Nasal cavity respiratory epithelium epithelial cell of viscerocranial mucosa (primary cell): ENCODE measurements at places on chromosomes 4 and X. TPM values are rescaled to one million over a fixed set of nuclear protein-coding genes. Genes with fewer than 3 reads are reported as not detected.

BEX5 gene
- 0.14 and 1.7 TPM in 2 replicates for total RNA-seq

RPA4 gene
- 0.34 and 1.4 TPM in 2 replicates for total RNA-seq

SLC6A14 gene
- 9.5 and 19.8 TPM in 2 replicates for total RNA-seq

MRFAP1 gene
- total RNA-seq, result 117 and 142 TPM in 2 replicates

LRP2BP gene
- 0.34 and 0.43 TPM in 2 replicates for total RNA-seq

GPM6B gene
- total RNA-seq, result 0.34 and 0.36 TPM in 2 replicates

RBM47 gene
- total RNA-seq, result 42.7 and 113 TPM in 2 replicates

HSFX1 gene
- total RNA-seq, result 0.34 and 0.93 TPM in 2 replicates

OTUD6A gene
- not detected in 2 replicates for total RNA-seq

DDIT4L gene
- total RNA-seq, result 1.0 and 2.6 TPM in 2 replicates

SPATA18 gene
- total RNA-seq, result 10.9 and 18.7 TPM in 2 replicates

AADAT gene
- total RNA-seq, result 0.68 and 3.6 TPM in 2 replicates

PABPC1L2A gene
- not detected in 2 replicates for total RNA-seq

NMU gene
- 4.7 and 13.7 TPM in 2 replicates for total RNA-seq

SPIN3 gene
- 8.5 and 12.7 TPM in 2 replicates for total RNA-seq
